Psoas muscle (tissue), 8 donors: ENCODE measurements at places on chromosomes 1 and 21.

- peak; percentile 88 for DNase-seq
- H3K27me3 ChIP-seq, result no peaks in the 10 kb centered on the region
- H3K36me3 ChIP-seq, result no peaks in the 10 kb centered on the region
- peak overlapping the region; percentile 21 for H3K4me3 ChIP-seq
Observed at GRCh38 chr1:12477936-12478611, 139.9 kb downstream of the DHRS3 start.

DNA sequence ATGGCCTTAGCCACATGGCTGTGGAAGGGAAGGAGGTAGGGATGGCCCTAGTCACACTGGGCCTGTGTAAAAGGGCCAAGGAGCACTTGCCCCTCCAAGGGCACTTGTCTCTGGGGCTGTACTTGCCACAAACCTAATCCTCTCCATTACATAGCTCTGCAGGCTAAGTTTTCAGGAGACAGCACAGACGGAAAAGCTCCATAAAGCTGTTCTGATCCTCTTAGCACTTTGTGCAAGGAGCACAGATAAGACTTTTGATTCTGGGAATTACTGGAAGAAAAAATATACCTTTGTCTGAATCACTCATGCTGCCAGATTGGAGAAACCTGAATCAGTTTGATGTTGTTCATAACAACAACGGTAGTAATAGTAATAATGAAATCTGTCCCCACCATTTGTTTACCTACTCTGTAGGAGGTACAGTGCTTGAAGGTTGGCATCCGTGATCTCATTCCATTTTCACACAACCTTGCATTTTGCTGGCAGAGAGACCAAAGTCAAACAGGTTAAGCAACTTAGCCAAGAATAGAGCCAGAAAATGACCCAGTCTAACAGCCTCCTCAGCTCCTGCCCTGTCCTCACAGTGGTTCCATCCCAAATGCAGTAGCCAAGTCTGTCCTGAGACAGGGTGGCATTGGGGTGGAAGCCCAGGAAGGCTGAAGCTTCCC, 207.1 kb downstream of the ROR1 start:
- no peaks in the 10 kb centered on the region for H3K27me3 ChIP-seq
- H3K27ac ChIP-seq, result no peak overlapping the region
- no peak for DNase-seq
- no peak overlapping the region for H3K4me3 ChIP-seq

- peak overlapping the region; percentile 55 for H3K4me3 ChIP-seq
- H3K36me3 ChIP-seq, result no peaks in the 10 kb centered on the region
- DNase-seq, result no peak
- H3K27ac ChIP-seq, result no peak overlapping the region
Observed at GRCh38 chr1:65793359-65793732, 651 bp downstream of the PDE4B start.

DNA sequence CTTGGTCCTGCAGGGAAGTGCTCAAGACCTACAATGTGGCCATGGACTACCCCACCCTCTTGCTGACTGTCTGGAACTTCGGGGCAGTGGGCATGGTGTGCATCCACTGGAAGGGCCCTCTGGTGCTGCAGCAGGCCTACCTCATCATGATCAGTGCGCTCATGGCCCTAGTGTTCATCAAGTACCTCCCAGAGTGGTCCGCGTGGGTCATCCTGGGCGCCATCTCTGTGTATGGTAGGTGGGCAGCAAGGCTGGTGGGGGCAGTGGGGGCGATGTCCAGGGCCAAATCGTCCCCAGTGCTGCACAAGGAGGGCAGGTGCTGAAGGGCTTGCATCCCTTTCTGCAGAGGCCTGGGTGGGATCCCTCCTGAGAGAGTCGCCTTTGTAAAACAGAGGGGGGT, 18.4 kb downstream of the PSEN2 start:
- no peaks in the 10 kb centered on the region for H3K36me3 ChIP-seq
- peaks cover 3% of the 10 kb centered on the region for H3K4me1 ChIP-seq
- no peaks in the 10 kb centered on the region for H3K27me3 ChIP-seq
- no peak overlapping the region for H3K4me3 ChIP-seq
- no peak overlapping the region for H3K27ac ChIP-seq

- peaks cover 8% of the 10 kb centered on the region for H3K4me1 ChIP-seq
- H3K36me3 ChIP-seq, result no peaks in the 10 kb centered on the region
Observed at GRCh38 chr1:169060919-169061639, 45.4 kb upstream of the ATP1B1 start.
